ENCODE measurements at places on chromosomes 2 and 18. TPM values are rescaled to one million over a fixed set of nuclear protein-coding genes. Genes with fewer than 3 reads are reported as not detected.
A peak's percentile ranks its signal among the peaks of the same experiment; 100 is the strongest.

The RAD51AP2 gene
- not detected for total RNA-seq

DNA sequence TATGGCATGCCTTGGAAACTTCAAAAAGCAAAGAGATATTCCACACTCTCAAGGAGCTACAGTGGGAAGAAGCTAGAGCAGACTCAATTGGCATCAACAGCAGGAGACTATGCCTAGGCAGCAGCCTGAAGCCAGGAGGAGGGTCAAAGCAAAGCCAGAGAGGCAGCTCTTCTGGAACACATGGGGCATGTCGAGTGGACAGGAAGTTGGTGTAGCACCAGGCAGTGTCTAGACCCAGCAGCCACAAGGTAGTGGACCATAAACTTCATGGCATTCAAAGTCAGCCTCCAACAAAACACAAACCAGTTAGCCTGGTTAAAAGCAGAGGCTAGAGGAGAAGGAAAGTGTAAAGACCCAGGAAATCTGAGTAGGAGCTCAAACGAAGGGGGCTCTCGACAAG, 311.2 kb upstream of the PKDCC start:
- peaks cover 10% of the 10 kb centered on the region for H3K27me3 ChIP-seq
- no peak overlapping the region for H3K27ac ChIP-seq
- H3K4me3 ChIP-seq, result no peak overlapping the region
- no peaks in the 10 kb centered on the region for H3K36me3 ChIP-seq
- no peak for DNase-seq
- H3K4me1 ChIP-seq, result no peaks in the 10 kb centered on the region

DNA sequence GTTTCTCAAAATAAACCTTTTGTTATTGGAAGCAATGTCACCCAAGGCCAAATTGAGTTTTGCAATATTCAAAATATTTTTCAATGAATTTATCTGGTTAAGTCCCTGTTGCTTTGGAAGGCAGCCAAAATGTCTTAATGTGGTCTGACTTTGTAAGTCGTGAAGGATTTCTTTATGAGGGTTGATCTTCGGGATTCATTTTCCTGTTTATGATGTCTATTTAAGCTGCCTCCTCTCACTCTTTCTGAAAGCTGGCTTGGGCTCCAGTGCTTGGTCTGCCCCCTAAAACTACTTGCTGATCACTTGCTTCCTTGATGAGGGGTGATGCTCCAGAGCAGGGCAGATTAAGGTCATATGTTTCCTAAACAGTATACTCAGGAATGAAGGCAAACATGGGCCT, 141.1 kb downstream of the ANTXR1 start:
- H3K36me3 ChIP-seq, result no peaks in the 10 kb centered on the region
- H3K27me3 ChIP-seq, result peaks cover under 1% of the 10 kb centered on the region
- H3K27ac ChIP-seq, result no peak overlapping the region
- H3K4me3 ChIP-seq, result no peak overlapping the region

The POU3F3 gene
- total RNA-seq, result not detected

GRCh38 chr2:105804266-105804665, 59.6 kb downstream of the NCK2 start:
- DNase-seq, result no peak
- H3K27ac ChIP-seq, result peak overlapping the region; percentile 75
- H3K4me1 ChIP-seq, result peaks cover 90% of the 10 kb centered on the region
- H3K4me3 ChIP-seq, result no peak overlapping the region
- peaks cover 74% of the 10 kb centered on the region for H3K36me3 ChIP-seq
- H3K27me3 ChIP-seq, result no peaks in the 10 kb centered on the region

DNA sequence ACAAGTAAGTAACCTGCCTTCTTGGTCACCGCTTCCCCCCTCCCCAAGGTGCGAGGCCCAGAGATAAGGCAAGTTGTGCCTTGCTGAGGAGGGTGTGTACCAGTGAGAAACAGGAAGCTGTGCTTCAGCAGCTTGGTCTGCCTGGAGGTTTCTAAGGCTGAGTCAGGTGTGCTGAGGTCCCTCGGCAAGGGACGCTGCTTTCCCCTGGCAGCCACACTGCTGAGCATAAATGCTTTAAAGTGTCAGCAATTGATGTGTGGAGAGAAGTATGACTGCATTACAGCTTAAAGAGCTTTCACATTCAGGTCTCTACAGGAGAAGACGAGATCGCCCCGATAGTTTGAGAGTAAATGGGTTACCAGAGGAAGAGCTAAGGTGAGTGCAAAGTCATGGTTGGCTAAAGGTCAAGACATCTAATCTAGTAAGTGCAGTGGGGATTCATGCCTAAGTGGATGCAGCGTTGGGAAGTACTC, 86.9 kb downstream of the LIMS1 start:
- peak overlapping the region; percentile 91 for H3K27ac ChIP-seq
- peak; percentile 86 for DNase-seq
- no peaks in the 10 kb centered on the region for H3K27me3 ChIP-seq
- H3K36me3 ChIP-seq, result no peaks in the 10 kb centered on the region
- H3K4me1 ChIP-seq, result peaks cover 79% of the 10 kb centered on the region

DNA sequence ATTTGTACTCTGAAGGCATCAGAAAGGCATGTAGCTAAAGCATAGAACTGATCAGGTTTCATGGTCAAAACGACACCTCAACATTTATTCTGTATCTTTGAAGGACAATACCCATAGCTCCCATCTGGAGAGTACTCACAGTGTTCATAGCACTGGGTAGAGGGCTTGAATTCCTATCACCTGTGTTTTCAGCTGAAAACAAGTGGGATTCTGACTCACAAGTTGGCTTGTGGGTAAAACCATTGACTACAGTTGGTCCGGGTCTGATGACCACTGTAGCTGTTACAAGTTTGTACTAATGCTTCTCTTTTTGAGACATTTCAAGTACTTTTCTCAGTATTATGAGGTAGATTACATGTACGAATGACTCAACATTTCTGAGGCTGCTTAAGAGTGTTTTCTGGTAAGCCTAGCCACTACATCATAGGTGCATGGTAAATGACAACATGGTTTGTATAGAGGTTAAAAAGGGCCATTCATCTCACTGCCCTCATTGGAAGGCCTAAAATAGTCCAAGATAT, 68.6 kb upstream of the PELI1 start:
- peaks cover 53% of the 10 kb centered on the region for H3K4me1 ChIP-seq
- no peak overlapping the region for H3K4me3 ChIP-seq
- DNase-seq, result peak; percentile 41
- H3K27me3 ChIP-seq, result no peaks in the 10 kb centered on the region
- peaks cover 16% of the 10 kb centered on the region for H3K36me3 ChIP-seq
- H3K27ac ChIP-seq, result peak overlapping the region; percentile 93

- H3K4me1 ChIP-seq, result no peaks in the 10 kb centered on the region
- H3K36me3 ChIP-seq, result peaks cover 2% of the 10 kb centered on the region
- DNase-seq, result no peak
- no peaks in the 10 kb centered on the region for H3K27me3 ChIP-seq
- H3K4me3 ChIP-seq, result no peak overlapping the region
- no peak overlapping the region for H3K27ac ChIP-seq
Observed at GRCh38 chr2:237465515-237466148, 21.4 kb upstream of the MLPH start.

DNA sequence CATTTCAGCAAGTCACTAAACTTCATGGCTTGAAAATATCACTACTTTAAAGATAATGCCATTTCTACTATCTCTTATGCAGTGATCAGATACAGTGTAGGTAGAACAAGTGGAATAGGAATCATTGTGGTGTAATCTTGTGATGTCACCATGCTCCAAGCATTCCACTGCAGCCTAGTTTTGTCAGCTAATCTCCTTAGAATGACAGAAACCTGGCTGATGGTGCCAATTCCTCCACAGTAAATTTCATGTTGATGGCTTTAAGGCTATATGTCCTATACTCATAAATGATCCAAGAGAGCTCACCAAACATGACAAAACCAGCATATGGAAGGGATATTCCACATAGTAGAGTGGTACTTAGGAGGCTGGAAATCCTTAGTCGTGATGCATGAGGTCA, 184.9 kb downstream of the PDE1A start:
- peaks cover 2% of the 10 kb centered on the region for H3K4me1 ChIP-seq
- H3K27ac ChIP-seq, result no peak overlapping the region
- H3K36me3 ChIP-seq, result no peaks in the 10 kb centered on the region

DNA sequence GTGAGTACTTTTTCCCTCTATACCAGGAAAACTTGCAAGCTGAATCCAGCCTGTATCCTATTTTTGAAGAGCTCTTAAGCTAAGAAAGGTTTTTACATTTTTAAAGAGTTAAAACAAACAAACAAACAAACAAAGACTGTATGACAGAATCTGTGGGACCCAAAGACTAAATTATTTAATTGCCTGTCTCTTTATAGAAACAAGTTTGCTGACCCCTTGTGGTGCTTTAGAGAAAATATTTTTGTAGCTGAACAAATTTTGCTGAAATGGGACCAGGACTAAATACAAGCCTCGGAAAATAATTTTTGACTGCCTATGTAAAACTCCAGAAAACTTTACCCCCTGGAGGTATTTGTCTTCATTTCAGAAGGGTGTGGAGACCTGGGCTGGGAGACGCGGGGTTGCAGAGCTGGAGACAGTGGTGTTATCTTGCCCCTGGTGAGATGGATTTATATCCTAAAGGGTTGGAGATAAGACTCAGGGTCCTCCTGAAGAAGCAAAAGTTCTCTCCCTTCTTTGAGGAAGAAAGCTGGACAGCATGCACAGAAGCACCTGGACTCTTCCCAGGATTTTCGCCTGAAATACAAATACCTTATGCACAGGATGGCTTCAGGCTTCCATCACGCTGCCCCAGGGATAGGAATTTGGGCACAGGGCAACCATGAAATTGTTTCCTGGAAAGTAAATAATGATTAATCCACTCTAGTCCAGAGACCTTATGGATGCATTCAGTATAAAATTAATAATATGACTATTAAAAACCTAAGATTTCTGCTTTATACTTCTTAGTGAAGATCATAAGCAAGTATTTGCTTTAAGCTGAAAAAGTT, 54.3 kb downstream of the TMX3 start:
- H3K4me3 ChIP-seq, result no peak overlapping the region
- H3K36me3 ChIP-seq, result no peaks in the 10 kb centered on the region
- no peak overlapping the region for H3K27ac ChIP-seq
- DNase-seq, result no peak

The CCDC150 gene
- total RNA-seq, result 15.8 TPM

The SERPINB3 gene
- not detected for total RNA-seq

Measured in activated CD4-positive, alpha-beta T cell treated with anti-CD3 and anti-CD28 coated beads, Interleukin-2, amount 10 ng/mL, durations not matched to agents 7 days and 5 days (primary cell).